ENCODE measurements at places on chromosomes 1 and 21. TPM values are rescaled to one million over a fixed set of nuclear protein-coding genes. Genes with fewer than 3 reads are reported as not detected.
A peak's percentile ranks its signal among the peaks of the same experiment; 100 is the strongest.

- no peak for DNase-seq
Measured at GRCh38 chr1:115453666-115454065, 115.6 kb upstream of the NGF start.

- DNase-seq = no peak
Measured at GRCh38 chr1:243572940-243573339, 277.1 kb downstream of the AKT3 start.

DNA sequence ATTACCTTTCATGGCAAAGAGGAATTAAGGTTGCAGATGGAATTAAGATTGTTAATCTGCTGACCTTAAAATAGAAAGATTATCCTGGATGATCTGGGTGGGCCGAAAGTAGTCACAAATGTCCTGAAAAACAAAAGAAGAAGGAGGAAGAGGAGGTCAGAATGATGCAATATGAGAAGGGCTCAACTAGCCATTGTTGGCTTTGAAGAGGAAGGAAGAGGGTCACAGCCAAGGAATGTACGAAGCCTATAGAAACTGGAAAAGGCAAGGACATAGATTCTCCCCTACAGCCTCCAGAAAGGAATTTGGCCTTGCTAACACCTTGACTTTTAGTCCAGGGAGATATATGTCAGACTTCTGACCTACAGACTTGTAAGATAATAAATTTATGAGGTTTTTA lies 39.4 kb upstream of the FMOD start:
- no peak for DNase-seq

DNA sequence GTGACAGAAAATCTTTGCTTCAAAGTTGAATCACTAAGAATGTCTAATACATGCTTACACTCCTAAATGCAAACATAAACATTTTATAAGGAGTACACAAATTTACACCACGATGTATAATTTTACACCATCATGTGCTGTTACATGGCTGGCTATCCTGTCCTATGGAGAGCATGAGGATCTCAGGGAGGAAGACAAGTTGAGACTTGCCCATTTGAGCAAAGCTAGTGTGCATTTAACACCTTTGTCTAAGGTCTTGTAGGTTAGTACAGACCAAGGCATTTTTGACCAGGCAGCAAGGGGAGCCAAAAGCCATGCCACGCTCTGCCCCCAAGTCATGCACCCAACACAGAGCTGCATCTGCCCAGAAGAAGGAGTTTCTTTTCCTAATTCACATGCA lies 14.5 kb upstream of the COG2 start:
- no peak for DNase-seq

DNA sequence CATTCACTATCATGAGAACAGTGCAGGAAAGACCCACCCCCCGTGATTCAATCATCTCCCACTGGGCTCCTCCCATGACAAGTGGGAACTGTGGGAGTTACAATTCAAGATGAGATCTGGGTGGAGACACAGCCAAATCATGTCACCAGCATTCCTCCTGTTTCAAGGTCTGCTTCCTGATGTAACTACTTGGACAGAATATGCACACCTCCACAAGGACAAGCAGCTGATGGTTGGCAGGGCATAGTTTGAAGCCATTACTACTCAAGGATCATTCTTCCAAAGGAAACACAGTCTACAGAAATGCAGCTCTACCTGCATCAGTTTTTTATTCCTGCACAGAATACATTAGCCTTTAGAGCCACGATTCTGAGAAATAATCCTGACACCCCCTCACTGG lies 28.5 kb upstream of the RNF2 start:
- DNase-seq = peak; percentile 1

- peak; percentile 25 for DNase-seq
Measured at GRCh38 chr1:19563324-19564097, 78.2 kb upstream of the CAPZB start.

DNA sequence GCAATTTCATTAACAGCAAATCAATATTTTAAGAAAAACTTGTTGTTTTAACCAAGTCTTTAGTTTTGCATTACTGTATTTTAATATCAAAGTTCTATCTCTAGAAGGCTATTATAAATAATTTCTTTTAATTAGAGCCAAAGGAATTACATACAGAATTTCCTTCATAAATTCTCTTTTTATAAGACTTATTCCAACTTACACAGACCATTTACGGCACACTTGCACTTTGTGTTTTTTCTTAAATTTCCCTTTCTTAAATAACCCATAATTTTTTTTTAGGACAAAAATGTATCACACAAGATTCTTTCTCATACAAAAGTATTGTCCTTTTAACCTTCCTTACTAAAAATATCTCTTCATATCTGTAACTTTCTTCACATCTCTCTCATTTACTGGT lies 458.5 kb upstream of the CHRM3 start:
- DNase-seq = no peak

- no peak for DNase-seq
Measured at GRCh38 chr1:200262326-200262965, 147.4 kb downstream of the ZNF281 start.

DNA sequence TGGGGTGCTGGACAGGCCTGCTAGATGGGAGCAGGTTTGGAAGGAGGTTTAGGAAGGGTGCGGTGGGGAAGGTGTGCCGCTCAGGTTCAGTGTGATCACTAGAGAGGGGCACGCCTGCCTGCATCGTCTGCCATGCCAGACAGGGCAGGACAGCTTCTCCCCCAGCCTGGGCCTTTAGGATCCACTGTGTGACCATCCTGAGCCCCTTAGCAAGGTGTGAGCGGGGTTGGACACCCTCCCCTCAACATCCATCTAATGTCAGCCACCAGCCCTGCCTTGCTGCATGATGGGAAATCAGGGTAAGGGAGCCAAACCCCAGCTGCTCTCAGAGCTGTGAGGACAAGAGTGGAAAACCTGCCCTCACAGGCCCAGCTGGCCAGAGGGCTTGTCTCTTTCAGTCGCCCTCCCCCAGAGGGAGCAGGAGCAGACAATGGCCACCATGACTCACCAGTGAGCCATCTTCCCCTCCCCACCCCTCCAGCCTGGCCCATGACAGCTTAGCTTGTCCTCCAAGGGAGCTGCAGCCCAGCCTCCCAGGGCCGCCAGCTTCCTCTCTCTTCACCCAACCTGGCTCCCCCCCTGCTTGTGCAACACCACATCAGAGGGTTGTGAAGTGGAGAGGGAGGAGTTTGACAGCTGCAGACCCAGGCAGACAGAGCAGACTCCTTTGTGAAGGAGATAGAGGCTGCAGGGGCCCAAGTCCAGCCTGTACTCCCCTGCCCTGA lies 37.0 kb downstream of the NUAK2 start:
- peak; percentile 98 for DNase-seq

- no peak for DNase-seq
Measured at GRCh38 chr1:212680680-212681389, 18.8 kb downstream of the BATF3 start.

- no peak for DNase-seq
Measured at GRCh38 chr21:35357041-35357780, 308.1 kb upstream of the RUNX1 start.

- no peak for DNase-seq
Measured at GRCh38 chr1:11573116-11573692, 81.0 kb downstream of the FBXO2 start.

DNA sequence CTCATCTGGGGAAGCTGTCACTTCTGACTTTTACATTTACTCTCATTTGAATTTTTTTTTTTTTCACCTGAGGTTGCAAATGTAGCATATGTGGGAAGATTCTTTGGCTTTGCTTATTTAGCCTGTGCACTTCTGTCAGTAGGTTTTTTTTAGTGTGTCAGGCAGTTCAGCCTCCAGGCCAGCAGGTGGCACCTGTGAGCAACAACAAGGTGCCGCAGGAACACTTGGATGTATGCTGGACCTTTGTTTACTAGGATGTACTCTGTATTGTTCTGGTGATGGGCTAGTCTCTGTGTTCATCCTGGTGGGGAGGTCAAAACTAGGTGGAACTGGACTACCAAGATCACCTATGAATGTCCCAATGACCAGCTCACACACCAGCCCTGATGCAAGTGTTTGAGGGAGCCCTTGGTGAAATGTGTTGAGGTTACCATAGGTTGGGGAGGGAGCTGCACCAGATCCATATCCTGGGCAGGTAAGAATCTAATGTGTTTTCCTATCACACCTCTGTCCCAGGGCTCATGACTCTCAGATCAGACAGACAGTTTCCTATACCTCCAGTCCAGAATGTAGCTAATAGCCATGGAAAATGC lies 618.2 kb downstream of the BRINP3 start:
- DNase-seq = peak; percentile 2

- DNase-seq = peak; percentile 98
Measured at GRCh38 chr1:23562137-23562876, 3.0 kb upstream of the ID3 start.

GRCh38 chr1:204188959-204189639 lies 7.2 kb downstream of the KISS1 start:
- no peak for DNase-seq

DNA sequence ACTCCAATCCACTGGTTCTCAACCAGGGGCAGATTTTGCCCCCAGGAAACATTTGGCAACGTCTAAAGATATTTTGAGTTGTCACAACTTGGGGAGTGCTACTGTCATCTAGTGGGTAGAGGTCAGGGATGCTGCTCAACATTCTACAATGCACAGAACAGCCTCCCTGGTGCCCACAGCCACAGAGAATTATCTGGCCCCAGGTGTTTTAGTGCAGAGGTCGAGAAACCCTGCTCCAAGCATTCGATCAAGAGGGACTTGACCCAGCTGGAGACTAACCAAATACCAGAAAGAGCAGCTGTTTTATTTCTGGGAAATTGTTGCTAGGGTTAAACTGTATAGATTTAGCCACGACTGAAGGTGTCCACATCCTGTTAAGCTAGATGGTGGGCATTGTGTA lies 19.2 kb downstream of the CD247 start:
- DNase-seq = no peak

- no peak for DNase-seq
Measured at GRCh38 chr1:29590583-29591565, 354.6 kb downstream of the PTPRU start.

GRCh38 chr1:47681735-47682134 lies 243.9 kb downstream of the FOXD2 start:
- peak; percentile 17 for DNase-seq

- DNase-seq = no peak
Measured at GRCh38 chr1:150925080-150925479, 1.1 kb upstream of the SETDB1 start.

GRCh38 chr1:205458777-205459566 lies 3.1 kb upstream of the BLACAT1 start:
- peak; percentile 38 for DNase-seq

DNA sequence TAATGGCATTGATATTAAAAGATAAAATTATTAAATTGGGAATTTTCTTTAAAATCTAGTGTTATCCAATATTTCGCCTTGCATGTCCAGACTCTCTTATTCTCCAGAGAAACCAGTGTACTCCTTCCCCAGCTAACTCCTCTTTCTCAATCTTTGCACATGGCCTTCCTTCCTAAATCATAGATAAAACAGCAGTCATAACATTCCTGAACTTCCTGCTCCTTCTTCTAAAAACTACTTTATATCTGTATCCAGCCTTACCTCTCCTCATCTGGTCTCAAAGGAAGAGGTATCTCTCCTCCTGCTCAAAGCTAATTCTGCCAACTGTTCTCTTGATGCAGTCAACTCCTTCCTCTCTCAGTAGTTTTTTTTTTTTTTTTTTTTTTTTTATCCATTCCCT lies 39.5 kb upstream of the NEK7 start:
- DNase-seq = no peak

- peak; percentile 79 for DNase-seq
Measured at GRCh38 chr1:43147625-43148327, 24.3 kb downstream of the EBNA1BP2 start.

GRCh38 chr1:36934061-36934460 lies 100.3 kb downstream of the GRIK3 start:
- no peak for DNase-seq

DNA sequence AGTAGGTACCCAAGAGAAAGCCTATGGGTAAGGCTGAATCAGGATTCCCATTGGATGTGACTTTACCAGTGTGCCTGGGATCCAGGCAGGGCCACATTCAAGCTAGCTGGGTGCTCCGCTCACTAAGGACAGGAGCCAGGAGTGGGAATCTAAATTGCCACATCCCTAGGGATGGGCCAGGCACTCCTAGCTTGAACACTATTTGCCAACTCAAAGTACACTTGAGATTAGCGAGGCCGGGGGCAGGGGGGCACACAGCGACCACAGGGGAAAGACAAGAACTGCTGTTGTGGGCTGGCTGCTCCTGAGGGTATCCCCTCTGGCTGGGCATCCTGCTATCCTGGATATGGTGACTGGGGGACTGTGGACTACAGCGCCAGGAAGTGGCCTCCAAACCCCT lies 4.3 kb downstream of the SLC45A3 start:
- no peak for DNase-seq

GRCh38 chr1:33338440-33339211 lies 17.7 kb upstream of the A3GALT2 start:
- DNase-seq = no peak

- DNase-seq = no peak
Measured at GRCh38 chr1:158933621-158934020, 2.3 kb downstream of the PYHIN1 start.

DNA sequence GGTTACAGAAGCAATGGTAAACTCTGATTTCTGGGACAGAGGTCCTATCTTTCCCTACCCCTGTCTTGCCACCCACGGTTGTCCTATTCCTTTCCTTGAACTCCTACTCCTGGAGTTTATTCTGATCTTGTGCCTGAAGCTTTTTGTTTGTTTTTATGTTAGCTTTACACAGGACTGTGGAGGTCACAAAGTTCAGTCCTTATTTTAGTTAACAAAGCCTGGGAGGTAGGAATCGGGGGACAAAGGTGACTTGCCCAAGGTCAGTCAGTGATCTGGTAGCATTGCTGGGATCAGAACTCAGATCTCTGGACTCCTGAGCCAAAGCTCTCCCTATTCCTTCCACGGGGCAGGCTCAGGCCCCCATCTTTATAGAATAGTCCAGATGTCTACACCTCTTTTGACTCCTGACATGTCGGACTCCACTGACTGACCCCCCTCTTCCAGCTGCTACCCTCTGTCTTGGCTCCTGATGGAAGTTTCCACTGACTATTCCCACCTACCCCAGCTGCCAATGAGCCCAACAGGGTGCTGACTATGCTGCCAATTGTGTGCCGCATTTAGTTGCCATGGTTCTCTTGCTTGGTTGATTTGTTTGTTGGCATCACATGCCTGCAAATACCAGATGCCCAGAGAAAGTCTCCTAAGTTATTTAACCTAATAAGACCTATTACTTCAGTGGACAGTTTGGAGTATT lies 9.9 kb downstream of the F5 start:
- no peak for DNase-seq

DNA sequence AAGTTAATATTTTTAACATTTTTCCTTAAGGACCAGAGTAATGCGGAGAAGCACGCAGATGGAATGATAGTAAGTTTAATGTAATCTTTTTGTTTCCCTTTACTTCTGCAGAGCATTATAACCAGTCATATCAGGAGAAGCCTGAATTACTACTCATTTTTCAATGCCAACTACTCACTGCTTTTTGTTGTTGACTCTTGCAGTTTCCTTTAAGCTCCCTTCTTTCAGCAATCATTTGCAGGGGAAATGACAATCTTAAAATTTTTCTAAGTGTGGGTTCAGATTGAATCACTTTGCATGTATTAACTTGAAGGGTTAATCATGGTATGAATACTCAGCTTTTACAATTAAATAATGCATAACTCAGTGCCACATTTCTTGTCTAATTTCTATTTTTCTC lies 122.2 kb downstream of the NRDC start:
- DNase-seq = no peak

GRCh38 chr1:192554904-192555303 lies 20.7 kb upstream of the RGS1 start:
- DNase-seq = no peak

- no peak for DNase-seq
Measured at GRCh38 chr1:97791251-97791650, 129.6 kb downstream of the DPYD start.

Gene PBX1
- total RNA-seq = 144 TPM

Gene LRRC7
- total RNA-seq = not detected

Gene RBP7
- 5.2 TPM for total RNA-seq

Gene HEATR1
- 23.1 TPM for total RNA-seq

Gene GREM2
- total RNA-seq = 0.91 TPM

Gene FAM3B
- total RNA-seq = not detected

Gene LAMC2
- 0.08 TPM for total RNA-seq

Measured in adrenal gland (tissue), 19 donors.